ENCODE measurements at places on chromosomes 7 and 10.

GRCh38 chr10:102770108-102770482 lies 26.3 kb downstream of the WBP1L start:
- DNase-seq: no peak

GRCh38 chr7:148696787-148697186 lies 1.9 kb upstream of the CUL1 start:
- DNase-seq: no peak

DNA sequence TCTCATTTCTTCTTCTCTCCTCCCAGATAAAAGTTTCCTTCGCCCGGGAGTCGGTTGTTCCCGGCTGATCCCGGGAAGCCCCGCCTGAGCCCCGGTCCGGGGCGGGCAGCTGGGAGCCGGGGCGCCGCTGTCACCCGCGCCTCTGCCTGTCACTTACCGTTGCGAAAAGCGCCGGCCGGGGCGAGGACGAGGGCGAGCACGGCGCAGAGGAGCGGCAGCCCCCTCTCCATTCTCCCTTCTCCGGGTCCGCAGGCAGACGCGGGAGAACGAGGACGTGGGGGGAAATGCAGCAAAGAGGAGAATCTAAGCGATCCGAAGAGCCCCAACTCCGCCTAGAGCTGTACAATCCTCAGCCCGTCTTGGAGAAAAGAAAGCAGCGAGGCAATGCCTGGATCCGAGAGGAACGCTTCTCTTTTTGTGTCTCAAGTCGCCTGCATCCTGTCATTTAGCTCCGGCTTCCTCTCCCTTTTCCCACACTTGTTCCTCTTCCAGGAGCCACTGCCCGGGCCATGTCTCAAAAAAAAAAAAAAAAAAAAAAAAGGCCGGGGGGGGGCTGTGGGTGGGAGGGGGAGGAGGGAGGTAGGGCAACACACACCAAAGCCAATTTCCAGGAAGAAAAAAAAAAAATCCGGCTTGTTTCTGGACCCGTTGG lies at the start of gene NRP1:
Gene NRP1 (minus strand): TSS at position 515 of the 652 bp plus-strand sequence. CDS start 285 bp downstream, at position 230.
- no peak for DNase-seq

DNA sequence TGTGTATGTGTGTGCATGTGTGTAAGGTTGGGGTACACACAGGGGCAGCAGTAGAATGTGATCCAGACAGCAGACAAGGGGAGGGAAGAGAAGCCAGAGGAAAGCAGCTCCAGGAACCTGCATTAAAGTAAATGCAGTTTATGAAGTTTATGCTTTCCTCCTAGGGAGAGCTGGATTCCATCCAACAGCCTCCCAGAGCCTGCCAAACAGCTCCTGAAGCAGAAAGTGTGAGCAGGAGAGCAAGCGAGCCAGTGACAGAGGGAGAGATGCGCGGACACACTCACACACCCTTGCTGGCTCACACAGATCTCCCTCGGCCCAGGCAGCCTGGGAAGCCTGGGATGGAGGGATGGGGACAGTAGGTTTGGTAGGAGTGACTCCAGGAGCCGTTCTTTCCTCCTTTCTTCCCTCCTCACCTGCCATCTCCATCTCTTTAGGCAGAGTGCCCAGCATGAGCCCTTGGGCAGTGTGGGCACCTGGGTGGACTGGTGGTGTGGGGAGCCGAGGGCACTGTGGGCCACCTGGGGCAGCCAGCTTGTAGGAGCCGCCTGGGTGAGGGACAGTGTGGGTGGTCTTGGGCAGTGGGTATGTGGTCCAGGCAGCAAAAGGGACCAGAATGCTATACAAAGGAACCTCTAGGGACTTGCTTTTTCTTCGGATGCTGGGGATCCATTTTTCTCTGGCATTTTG lies 46.1 kb downstream of the PAX2 start:
- no peak for DNase-seq

DNA sequence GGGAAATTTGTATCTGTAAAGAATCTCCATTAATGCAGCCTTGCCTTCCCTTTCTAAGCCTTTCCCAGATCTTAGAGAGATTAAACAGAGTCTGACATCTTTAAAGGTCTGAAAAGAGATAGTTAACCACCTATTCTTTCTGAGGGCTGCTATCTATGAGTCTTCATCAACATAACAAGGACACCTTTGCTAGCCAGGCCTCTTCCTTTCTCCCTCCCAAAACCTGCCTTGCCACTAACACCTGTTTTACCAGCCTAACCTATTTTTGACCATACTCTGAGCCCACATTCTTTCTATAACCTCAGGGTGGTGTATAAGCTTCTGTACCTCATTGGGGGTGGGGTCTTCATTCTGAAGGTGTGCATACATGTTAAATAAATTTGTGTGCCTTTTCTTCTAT lies 217.1 kb downstream of the IPMK start:
- no peak for DNase-seq

DNA sequence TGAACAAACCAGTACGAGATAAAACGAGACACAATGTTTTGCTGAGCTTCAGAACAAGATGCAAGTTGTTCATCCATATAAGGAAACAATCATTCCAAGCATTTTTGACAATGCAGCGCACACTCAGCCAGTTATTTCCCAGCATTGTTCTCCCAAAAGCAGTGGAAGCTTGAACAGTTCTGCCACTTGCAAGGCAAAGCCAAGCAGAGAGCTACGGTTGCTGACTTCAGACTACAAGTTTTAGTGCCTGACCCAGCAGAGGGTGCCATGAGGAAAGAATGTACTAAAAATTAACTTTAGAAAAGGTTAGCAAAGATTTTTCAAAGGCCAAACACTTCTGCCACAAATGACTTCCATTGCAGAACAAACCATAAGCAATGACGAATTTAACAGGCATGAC lies 152.5 kb downstream of the SLC25A13 start:
- no peak for DNase-seq

DNA sequence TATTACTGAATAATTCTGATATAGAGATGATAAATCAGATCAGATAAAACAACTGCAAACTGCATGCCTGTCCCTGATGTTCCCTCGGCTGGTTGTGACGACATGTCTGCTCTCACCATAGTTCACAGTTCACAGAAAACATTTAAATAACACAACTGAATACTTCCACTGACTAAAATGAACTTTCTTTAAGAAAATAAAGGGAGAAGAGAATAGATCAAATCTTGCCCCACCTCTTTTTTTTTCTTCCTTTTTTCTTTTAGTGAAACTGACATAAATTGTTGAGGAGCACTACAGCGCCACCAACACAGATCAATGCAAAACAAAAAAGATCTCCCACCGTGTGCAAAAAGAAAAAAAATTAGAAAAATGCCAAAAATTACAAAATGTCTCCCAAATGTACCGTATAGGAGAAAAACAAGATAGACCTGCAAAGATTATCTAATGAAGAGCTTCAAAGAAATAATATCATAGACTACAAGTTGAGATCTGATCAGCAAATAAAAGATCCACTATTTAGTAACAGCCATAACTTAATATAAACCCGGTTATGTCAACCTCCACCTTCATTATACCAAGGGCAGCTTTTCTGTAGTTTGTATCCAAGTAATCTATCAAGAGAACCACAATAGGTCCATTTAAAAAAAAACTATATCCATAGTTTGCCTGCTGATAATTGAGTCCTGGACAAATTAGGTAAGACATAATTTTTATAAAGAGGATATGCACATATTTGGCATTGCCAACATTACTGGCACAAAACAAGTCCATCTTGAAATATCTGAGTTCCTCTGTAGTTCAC lies 30.7 kb upstream of the EPC1 start:
- DNase-seq: no peak

DNA sequence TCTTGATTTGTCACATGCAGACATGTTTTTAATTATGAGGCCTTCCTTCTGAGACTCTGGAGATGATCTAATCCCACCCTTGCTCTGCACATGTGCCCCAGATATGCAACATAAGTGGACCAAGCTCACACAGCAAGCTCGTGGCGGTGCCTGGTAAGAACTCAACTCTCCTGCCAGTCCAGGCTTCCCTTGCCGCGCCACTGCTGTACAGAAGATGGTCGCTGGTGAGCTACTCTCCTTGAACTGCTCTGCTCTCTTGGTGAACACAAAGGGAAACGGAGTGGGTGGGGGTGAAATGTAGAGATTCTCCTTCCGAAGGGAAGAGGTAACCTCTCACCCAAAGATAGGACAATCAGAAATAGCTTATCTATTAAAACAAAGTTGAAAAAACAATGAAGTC lies 25.7 kb downstream of the MYOF start:
- no peak for DNase-seq

DNA sequence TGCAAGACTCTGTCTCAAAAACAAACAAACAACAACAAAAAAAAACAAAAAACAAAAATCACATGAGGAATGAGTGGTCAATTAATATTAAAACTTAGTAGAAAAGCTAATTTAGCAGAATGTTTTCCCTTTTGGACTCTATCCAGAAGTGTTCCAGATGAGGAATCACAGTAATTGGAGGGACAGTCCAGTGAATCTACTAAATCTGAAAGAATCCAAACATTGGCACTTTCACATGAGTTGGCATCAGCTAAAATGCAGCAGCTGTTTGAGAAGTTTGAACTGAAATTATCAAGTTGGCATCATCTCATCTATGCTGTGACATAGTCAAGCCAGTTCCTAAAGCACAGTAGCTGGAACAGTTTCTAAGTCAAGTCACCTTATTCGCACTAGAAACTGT lies 367.8 kb downstream of the PPP1R3A start:
- no peak for DNase-seq

DNA sequence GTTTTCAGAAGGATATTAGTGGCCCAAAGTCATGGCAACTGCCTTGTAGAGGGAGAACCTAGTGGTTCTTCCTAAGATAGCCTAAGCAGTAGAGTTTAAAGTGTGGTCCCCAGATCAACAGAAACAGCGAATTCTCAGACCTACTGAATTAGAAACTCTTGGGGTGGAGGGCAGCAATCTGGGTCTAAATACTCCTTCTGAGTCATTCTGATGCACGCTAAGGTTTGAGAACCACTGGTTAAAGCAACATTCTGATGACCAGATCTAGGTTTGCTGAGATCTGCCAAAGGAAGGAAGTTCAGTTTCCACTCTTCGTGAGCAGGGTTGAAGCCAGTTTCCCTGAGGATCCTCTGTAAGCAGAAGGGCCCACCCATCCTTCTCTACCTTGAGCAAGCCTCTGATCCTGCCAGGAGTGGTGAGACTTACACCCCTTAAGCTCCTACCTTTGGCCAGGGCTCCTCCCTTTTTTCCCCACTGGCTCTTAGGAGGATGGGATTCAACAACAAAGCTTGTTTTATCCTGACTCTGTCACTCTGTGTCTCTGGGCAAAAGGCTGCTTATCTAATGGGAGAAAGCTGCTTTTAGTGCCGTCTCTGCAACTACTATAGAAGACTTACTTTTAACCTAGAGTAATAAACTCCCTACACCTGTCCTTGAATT lies 26.8 kb upstream of the TRUB1 start:
- no peak for DNase-seq

DNA sequence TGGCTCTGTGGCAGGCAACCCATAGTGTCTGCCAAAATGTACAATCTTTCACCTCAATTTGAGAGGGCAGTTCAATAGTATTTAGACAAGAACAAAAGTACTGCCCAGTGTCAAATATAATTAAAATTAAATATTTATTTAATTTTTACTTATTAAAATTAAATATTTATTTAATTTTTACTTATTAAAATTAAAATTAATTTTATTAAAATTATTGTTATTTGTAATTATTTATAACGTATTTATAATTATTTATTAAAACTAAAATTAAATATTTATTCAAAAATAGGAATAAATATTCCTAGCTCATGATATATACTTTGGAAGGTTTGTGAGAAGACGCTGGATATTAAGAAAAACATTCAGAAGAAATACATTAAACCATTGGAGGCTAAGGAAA lies 93.7 kb upstream of the CAV2 start:
- DNase-seq: no peak

DNA sequence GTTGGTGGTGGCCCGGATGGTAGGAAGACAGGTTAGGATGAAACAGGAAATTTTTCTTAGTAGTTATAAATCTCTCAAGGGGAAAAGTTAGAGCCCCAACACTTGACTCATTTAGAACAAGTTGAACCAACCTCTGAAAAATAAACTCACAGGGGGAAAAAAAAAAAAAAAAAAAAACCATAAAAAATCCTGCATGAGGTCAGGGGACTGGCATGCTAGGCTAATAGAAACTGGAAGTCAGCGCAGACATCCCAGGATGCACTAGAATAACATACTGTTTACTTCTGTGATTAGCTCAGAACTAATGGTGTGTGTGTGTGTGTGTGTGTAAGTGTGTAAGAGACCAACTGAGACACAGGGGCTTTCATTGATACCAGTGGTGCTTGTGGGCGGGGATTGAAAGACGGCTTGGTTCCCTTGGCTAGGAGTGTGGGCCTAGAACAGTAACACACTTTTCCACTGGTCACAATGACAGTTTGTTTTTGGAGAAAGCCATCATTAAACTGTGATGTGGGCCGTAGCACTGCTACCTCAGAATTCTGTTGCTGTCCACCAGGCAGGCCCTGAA lies 491.6 kb upstream of the GALNT17 start:
- no peak for DNase-seq

DNA sequence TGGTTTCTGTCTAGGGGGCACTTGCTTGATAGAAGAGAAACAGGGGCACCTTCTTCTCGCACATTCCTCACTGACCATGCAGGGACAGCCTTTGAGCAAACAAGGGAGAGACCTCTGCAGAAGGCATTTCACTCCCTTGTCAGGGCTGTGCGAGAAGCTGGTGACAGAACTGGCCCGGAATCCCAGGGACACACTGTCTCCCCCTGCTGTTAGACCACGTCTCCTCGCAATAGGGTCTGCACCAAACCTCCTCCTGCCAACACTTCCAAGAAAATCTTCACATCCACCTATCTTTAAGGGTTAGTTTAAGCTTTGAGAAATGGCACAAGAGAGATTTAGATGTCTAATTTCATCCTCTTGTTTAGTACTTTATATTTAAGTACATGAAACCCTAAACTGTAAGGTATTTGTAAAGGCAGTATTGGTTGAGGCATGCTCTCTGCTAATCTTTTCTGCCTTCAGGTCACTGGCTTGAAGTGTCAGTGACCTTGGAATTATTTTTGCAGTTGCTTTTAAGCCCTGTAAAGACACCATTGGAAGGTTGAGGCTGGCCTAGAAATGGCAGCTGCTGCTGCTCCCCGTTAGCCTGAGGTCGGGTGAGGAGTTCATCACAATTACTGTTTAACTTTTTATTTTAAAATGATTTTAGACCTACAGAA lies 37.0 kb downstream of the RBM20 start:
- no peak for DNase-seq

GRCh38 chr10:88069338-88069737 lies 205.9 kb downstream of the PTEN start:
- no peak for DNase-seq

DNA sequence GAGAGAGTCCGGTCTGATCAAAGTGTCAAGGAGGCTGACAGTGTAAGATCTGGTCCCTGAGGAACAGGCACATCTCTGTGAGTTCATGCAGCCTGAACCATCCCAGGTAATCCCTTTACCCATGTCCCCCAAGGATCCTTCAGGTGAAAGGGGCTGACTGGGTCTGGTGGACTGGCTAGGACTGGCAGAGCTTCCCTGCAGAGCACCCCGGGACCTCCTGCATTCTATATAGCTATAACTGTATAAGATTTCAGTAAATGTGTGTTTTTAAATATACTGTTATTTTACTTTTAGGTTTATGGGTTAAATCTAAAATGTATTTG lies 246.8 kb downstream of the ELMO1 start:
- DNase-seq: no peak

GRCh38 chr10:80523773-80524172 lies 13.9 kb upstream of the SH2D4B start:
- no peak for DNase-seq

GRCh38 chr10:60735244-60735643 lies 43.0 kb upstream of the CDK1 start:
- no peak for DNase-seq

GRCh38 chr7:121286742-121287734 lies 41.8 kb upstream of the WNT16 start:
- DNase-seq: no peak

- DNase-seq: no peak
Measured at GRCh38 chr7:151795168-151795811, 81.6 kb downstream of the PRKAG2 start.

- no peak for DNase-seq
Measured at GRCh38 chr7:140596519-140597427, 43.8 kb downstream of the DENND2A start.
